ENCODE measurements at places on chromosomes 13 and 19.

DNA sequence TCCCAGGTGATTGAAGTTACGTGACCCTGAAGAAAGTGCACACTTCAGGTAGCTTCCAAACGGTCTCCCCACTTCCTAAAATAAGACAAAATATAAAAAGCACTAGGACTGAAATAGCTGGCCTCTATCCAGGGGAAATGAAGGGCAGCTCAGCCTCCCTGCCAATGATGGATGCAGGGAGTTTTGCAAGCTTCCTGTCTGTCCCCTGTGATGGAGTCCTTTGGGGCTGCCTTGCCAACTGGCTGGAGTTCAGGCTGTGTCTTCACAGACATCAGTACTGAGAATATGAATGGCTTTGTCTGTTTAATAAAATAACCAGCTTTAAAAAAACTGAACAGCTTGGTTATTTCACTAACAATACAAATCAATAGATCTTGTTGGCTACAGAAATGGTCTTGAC, 101.4 kb upstream of the GPR12 start:
- DNase-seq, result no peak

GRCh38 chr13:87810920-87811344, 139.8 kb downstream of the SLITRK5 start:
- no peak for DNase-seq

- no peak for DNase-seq
These were observed 103.3 kb downstream of the DLEU7 start for GRCh38 chr13:50740052-50740741.

DNA sequence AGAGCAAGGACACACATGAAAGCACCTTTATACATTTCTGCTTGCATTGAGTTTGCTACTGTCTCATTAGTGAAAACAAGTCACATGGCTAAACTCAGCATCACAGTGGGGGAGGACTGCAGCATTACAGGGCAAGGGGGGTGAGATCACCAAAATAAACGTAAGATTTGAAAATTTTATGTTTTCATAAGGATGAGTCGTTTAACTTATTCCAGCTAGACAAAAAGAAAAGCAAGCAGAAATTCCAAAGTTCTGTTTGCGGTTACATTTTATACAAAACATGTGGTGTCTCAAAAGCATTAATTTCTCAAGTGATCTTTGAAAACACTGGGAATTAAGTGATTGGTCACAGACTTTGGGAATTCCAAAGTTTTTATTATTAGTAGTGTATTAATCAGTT, 261.4 kb upstream of the RXFP2 start:
- DNase-seq, result no peak

- no peak for DNase-seq
These were observed 47.9 kb downstream of the DCT start for GRCh38 chr13:94431574-94431973.

GRCh38 chr13:54144828-54145227, 1116.2 kb downstream of the OLFM4 start:
- no peak for DNase-seq

GRCh38 chr19:55113570-55114039, 3.8 kb downstream of the PPP1R12C start:
- DNase-seq, result no peak

DNA sequence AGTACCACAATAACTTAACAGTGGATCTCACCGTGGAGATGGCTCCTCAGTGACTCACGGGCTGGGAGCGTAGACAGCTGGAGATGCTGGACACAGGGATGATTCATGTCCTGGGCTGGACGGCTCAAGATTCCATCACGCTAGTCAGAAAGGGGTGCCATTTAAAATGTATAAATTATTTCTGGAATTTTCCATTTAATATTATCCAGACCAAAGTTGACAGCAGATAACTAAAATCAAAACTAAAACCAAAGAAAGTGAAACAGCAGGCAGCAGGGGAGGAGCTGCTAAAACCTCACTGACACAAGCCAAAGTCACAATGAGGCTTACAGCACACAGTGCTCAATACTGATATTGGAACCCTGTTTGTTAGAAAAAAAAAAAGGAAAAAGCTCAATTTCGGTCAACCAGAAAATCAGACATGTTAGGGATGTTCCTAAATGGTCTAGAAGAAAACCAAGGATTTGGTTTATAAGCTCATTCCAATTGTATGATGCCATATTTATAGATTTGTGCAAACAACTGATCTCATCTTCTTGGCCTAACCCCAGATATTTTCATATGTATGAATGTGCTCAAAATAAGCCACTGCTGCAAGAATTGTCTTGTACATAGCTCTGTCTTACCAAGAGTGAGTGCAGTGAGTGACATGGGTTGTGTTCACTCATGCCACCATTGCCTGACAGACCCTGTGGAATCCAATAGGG, 111.8 kb downstream of the SACS start:
- no peak for DNase-seq

GRCh38 chr13:41271456-41272285, 8.3 kb upstream of the MTRF1 start:
- no peak for DNase-seq

DNA sequence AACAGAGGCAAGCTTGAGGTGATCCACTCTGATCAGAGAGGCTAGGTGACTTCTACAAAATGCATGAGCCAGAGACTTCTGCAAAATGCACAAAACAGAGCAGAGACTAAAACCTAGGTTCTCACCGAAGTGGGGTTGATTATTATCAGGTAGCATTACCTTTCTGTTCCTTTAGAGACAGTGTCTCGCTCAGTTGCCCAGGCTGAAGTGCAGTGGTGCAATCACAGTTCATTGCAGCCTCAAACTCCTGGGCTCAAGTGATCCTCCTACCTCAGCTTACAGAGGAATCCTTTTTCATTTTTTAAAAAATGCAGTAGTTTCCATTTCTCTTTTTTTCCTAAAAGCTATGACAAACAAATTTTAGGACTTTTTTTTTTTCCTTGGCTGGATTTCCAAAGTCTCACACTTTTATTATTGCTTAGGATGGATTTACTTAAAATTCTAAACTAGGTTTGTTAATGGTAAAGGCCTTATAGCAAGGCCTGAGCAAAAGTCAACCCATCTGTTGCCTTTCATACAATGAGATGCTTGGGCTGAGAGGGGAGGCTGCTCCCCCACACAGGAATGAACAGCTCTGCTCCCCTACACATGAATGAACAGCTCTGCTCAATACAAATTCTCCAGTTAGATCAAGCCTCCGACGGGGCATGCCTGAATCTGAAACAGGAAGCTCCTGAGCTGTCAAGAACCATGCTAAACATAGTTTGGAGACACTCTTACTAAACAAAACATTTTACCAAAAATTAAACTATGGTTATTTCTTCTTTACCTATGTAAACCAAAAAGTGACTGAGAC, 18.8 kb upstream of the TNFRSF19 start:
- no peak for DNase-seq

DNA sequence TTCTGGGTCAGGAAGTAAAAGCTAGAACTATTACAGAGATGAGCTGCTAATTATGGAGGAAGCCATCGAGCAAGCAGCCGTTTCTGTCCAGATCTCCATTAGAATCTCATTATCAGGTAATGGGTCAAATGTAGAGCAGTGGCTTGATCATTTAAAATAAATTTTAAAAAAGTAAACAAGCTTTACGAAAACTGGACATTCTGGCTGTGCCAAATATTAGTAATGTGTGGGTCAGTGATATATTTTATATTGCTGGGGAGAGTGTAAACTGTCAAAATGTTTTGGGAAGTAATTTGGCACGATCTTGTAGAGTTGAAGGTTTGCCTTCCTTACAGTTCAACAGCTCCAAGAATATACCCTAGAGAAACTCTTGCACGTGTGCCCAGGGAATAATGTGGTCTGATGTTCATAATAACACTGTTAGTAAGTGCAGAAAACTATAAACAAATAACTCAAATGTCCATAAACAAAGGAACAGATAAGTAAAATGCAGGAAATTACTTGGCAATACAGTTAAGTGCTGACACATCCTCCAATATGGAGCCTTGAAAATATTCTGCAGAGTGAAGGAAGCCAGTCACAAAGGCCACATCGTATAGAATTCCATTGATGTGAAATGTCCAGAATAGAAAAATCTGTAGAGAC, 127.2 kb upstream of the UBL3 start:
- no peak for DNase-seq

- no peak for DNase-seq
These were observed 26.9 kb upstream of the CYP2A7 start for GRCh38 chr19:40908976-40909375.

GRCh38 chr13:21911646-21912298, 240.9 kb downstream of the FGF9 start:
- no peak for DNase-seq

GRCh38 chr19:1000095-1000494, at the start of gene GRIN3B:
GRIN3B (plus strand) TSS chr19:1000419; CDS start chr19:1000438, 19 bp downstream.
- peak; percentile 56 for DNase-seq

Measured in stimulated activated CD4-positive, alpha-beta T cell treated with anti-CD3 and anti-CD28 coated beads, TNF-alpha, amount 100 ng/mL, for 48 hours (primary cell).